Brain (organoid and tissue), 16 donors: ENCODE measurements at places on chromosomes 4 and X. TPM values are rescaled to one million over a fixed set of nuclear protein-coding genes. Genes with fewer than 3 reads are reported as not detected.

Gene NR0B1
- polyA plus RNA-seq: 5.8 TPM

Gene SYTL5
- 5.5 TPM for polyA plus RNA-seq

Gene MAP9
- 1.3 TPM for polyA plus RNA-seq

Gene SH3RF1
- 7.1 TPM for polyA plus RNA-seq

Gene CXCL11
- not detected for polyA plus RNA-seq

Gene CT55
- polyA plus RNA-seq: not detected

Gene TAF7L
- not detected for polyA plus RNA-seq

Gene FAAH2
- polyA plus RNA-seq: 8.8 TPM

Gene ATP2B3
- 7.2 TPM for polyA plus RNA-seq

Gene TIGD4
- polyA plus RNA-seq: not detected

Gene PNMA6A
- 67.2 TPM for polyA plus RNA-seq

- DNase-seq: no peak
These were observed 900.9 kb upstream of the EPHA5 start for GRCh38 chr4:66571145-66571695.

- DNase-seq: no peak
These were observed 39.6 kb downstream of the DDX60L start for GRCh38 chr4:168440442-168441264.

GRCh38 chrX:47321386-47321785 is 49.0 kb upstream of the ZNF157 start:
- peak; percentile 93 for DNase-seq

GRCh38 chr4:37555322-37555721 is 130.9 kb downstream of the RELL1 start:
- DNase-seq: no peak

GRCh38 chrX:10090319-10090718 is 66.5 kb upstream of the CLCN4 start:
- no peak for DNase-seq

DNA sequence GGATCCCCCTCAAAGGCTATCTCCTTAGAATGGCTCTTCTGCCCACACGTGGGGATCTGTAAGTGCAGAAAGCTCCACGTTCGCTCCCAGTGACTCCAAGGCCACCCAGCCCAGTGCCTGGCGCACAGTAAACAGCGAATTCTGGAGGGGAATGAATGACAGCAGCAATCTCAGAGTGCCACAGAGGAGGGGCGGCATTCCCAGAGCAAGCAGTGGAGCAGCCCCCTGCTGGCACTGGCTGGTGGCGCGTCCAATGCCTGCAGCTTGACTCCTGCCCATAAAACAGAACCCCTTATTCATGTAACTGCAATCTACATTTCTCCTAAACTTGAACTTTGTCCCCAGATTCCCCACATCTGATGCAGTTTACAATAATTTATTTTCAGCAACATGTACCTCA is 6.9 kb upstream of the HELT start:
- DNase-seq: peak; percentile 40

DNA sequence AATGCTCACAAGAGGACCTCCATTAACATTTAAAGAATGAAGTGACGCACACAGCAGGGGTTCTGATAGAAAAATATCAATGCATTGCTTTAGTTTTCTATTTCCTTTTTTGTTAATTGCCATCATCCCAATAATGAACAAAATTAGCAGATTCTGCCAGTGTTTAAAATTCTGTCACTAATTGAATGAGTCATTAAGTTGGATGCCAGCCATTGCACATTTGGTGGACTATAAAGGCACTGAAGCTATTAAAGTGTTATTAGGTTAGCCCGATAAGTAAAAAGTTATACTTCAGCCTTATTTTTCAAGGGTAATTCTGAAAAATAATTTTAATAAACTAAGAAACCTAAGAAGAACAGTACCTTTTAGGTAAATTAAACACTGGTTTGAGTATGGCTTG is 53.1 kb downstream of the MAP3K15 start:
- peak; percentile 39 for DNase-seq

DNA sequence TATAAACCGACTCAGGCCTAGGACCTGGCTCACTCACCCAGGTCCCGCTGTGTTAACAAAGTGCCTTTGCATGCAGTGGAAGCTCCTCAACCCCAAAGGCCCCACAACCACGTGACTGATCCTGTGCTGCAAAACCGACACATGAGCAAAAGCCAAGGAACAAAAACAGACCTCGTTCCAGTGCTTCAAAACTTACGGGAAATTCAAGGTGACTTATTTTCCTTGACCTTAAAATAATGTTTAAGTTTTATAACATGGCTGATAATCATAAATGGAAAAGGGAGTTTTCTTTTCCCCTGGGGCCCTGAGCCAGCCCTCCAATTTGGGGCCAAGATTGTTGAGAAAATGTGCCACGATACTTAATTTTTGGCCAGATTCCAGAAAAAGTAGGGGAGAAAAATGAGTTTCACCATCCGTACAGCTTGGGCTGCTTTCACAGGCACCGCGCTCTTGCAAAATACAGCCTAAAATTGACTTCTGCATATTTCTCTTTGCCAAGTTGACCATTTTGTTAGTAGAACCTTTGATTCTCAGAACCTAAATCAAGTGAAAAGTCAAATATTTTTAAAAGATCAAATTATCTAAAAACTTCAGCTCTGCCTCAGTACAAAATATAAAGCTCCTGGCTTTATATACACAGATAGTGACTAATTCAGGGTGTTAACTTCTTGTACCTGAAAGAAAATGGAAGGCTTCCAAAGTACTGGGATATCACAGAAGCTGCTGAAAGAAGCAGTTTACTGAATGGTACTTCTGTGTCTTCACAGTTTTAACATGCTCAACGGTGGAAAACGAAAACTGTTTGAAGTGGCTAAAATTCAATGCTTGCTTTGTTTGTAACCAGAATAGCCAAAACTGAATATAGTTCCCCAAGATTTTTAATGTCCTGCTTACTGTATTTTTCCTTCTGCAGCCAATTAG is 93.8 kb downstream of the APBB2 start:
- peak; percentile 27 for DNase-seq

DNA sequence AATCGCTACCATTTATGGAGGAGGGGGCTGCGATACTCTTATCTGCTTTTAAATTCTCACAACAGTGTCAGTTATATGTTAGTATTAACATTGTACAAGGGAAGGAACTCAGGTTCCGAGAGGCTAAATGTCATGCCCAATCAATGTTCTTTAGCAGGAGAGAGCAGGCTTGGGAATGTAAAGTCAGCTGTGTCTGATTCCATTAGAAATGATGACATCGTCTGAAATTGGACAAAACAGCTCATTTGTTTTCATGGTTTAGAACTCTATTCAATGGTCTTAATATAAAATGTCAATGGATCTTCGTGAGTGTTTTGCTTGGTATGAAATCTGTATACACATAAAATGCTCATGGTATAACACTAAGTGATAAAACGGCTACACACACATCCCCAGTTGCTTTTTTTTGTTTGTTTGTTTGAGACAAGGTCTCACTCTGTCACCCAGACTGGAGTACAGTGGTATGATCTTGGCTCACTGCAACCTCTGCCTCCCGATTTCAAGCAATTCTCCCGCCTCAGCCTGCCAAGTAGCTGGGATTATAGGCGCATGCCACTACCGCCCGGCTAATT is 11.9 kb upstream of the SH3KBP1 start:
- no peak for DNase-seq

- no peak for DNase-seq
These were observed 14.4 kb upstream of the ASMTL start for GRCh38 chrX:1466971-1467561.

- DNase-seq: no peak
These were observed 10.4 kb upstream of the CD99 start for GRCh38 chrX:2680486-2681348.

DNA sequence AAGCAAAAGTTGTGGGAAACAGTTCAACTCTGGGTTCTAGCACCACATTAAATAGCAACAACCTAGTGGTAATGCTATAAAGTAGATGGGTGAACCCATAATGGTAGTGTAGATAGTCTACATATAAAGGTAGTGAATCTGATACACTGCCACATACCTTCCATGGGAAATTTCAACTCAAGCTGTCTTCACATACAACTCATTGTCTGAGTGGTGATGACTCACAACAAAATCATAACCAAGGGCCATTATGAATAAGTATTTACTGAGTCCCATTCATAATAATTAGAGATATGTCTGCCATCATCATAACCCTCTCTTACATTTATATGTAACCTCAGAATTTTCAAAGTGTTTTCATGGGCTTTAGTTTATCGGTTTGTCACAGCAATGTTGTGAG is 34.8 kb downstream of the EGF start:
- no peak for DNase-seq

- DNase-seq: no peak
These were observed 251.4 kb downstream of the DTHD1 start for GRCh38 chr4:36532670-36533379.

DNA sequence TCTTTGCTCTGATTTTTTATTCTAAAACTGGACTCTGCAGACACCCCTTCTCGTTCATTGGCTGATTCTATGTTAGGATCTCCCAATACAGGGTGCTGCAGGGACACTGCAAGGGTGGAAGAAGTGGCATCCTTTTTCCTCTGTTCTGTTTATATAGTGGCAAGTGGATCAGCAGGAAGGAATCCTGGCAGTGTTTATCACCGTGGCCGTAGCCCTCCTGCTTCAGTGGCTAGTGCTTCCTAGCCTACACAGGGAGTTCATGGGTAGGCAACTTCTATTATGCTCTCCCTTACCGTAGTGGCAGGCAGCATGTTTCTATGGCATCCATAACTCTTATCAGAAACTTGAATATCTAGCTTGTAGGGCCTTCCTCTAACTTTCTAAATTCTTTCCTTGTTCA is 6.4 kb upstream of the AP1AR start:
- DNase-seq: no peak

- peak; percentile 45 for DNase-seq
These were observed 31.5 kb downstream of the WWC2 start for GRCh38 chr4:183130328-183131155.

DNA sequence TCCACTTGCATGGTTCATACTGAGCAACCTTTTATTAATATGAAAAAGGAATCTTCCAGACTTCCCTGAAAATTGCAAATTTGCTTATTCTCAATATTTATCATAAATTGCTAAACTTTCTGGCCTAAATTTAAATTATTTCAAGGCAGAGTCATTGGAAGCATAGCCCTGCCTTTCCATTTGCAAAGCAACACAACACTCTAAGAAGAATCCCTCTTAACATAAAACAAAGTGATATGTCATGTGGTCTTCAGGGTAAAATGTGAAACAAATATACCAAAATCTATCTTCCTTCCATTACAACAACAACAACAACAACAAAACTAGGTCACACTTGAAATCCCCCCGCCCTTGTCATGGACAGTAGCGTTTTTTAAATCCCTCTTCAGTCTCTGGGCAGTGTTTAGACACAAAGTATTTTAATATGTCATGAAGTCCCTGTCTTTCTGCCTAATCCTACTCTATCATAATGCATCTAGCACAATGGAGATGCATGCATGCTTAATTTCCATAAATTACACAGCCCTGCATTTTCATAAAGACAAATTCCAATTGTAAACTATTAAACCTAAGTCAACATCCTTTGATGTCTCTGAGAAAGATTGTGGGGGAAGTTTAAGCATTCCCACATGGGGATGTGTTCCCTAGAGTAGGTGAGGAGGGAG is 668.9 kb upstream of the LCORL start:
- no peak for DNase-seq

- DNase-seq: no peak
These were observed 4.2 kb upstream of the MTMR1 start for GRCh38 chrX:150688911-150689451.

DNA sequence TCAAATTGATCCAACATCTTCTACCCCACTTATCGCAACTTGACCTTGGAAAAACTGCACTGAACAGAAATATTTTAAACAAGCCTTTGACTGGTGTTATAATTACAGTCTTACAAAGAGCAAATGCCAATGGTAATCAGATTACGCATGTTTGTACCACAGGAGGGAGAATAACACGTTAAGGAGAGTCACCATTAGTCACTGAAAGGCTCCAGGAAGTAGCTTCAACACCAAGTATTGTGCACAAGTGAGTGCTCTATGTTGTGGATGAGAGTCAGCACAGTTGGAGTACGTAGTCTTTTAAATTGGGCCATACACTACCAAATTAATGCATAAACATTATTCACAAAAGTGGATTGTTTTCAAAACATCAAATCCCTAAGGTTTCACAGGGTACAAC is 1081.5 kb upstream of the TENM3 start:
- DNase-seq: no peak

- no peak for DNase-seq
These were observed 4.5 kb downstream of the XK start for GRCh38 chrX:37690119-37690518.

DNA sequence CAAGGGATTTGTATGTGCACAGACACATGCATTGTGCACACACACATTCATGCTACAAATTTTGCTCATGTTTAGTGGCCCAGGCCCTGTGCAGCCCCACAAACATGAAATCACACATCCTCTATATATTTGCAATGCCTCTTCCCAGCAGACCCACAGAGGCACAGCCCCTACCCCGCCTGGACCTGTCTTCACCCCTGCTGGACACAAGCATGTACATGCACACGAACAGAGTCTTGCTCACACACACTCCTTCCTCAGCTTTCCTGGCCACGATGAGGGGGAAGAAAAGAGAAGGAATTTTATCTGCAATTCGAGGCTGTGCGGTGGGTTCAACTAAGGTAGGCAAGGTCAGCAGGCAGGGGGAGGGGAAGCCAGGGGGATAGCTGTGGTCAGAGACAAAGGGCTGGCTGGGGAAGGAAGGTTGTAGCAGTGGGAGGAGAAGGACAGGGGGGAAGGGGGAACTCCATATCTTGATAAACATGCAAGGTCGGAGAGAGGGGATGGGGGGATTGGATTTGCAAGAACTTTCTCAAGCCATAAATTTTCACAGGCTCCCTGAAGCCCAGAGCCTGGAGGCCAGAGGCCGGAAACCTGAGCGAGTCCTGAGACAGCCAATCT is 156.4 kb downstream of the EFNB1 start:
- DNase-seq: no peak
